ENCODE measurements at places on chromosomes 5 and 9.

DNA sequence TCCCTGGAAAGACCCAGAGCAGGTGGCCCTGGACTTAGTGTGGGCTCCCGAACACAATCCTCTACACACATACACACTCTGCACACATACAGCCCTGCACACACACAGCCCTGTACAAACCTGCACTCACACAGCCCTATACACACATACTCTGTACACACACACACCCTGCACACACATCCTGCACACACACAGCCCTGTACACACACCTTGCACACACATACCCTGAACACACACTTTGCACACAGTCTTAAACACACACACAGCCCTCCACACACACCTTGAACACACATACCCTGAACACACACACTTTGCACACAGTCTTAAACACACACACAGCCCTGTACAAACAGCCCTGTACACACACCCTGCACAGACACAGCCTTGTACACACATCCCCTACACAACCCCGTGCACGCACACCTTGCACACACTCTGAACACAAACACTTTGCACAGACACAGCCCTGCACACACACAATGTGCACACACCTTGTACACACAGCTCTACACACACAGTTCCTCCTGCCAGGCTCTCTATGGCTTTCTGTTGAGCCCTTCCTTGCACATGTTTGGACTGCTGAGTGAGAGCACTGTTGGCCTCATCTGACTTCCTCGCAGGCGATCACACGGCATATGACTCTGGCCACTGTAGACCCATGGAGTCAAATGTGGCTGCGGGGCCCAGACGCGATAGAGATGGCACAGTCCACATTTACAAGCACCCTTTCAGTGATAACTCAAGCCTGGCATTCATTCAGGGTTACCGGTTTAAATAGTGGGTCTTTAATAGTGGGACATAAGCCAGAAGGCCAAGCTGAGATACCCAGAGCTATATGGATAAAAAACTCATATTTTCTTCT is 245.7 kb upstream of the IRX1 start:
- DNase-seq: no peak

GRCh38 chr9:219670-220365 is 5.2 kb downstream of the DOCK8 start:
- DNase-seq: no peak

DNA sequence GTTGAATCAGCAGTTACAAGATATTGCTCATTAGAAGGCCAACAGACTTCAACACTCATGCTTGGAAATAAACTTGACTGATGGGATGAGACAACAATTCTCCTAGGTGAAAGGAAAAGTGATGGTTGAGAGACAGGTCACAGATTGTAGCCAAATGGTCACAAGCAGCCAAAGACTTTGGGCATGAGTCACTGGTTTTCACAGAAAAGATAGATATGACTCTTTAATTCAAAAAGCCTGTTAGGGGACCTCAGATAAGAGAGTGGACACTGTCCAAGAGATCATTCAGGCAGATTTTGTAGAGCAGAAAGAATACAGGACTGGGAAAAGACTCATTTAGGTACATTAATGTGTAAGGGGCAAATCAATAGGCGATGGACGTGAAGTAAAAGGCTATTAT is 982.5 kb downstream of the MAT2B start:
- DNase-seq: no peak

DNA sequence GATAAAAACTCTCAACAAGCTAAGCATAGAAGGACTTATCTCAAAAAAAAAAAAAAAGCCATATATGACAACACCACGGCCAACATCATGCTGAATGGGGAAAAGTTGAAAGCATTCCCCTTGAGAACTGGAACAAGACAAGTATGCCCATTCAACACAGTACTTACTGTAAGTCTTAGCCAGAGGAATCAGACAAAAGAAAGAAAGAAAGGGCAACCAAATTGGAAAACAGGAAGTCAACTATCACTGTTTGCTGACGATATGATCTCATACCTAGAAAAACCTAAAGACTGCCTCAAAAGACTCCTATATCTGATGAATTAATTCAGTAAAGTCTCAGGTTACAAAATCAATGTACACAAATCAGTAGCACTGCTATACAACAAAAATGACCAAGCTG is 24.6 kb upstream of the PTGER4 start:
- no peak for DNase-seq

GRCh38 chr5:116671211-116671736 is 96.7 kb upstream of the SEMA6A start:
- DNase-seq: no peak

DNA sequence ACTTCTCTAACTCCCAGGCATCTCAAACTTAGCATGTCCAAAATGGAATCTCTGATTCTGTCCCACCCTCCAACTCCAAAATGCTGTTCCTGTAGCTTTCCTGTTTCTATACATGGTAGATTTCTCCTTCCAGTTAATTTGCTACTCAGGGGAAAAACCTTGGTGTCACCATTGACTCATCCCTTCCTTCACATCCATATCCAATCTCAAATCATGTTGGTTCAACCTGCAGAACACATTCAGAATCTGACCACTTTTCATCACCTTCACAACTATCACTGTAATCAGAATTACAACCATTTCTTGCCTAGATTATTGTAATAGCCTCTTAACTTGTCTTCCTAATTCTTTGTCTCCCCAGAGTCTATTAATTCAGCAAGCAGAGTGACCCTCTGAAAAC is 10.8 kb downstream of the RIOK2 start:
- no peak for DNase-seq

Measured in right renal pelvis (tissue), 4 donors.